ENCODE measurements at places on chromosomes 7 and 10. TPM values are rescaled to one million over a fixed set of nuclear protein-coding genes. Genes with fewer than 3 reads are reported as not detected.

DNA sequence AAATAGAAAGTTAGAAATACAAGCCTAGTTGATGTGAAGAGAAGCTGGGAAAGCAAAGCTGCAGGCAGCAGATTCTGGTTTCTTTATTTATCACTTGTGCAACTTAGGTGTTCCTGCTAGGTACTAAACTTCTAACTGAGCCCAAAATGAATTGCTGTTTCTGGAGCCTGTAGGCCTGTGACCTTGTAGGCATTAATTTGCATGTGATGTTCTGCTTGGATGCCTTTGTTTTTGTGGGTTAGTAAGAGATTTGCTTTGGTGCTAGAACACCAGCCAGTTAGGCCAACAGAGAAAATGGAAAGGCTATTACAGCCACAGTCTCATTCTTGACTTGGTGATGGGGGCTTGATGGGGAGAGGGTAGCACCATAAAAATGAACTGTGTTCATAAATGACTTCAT, 370.7 kb downstream of the PPP1R3A start:
- no peaks in the 10 kb centered on the region for H3K36me3 ChIP-seq
- no peak for DNase-seq
- H3K27me3 ChIP-seq = no peaks in the 10 kb centered on the region
- no peaks in the 10 kb centered on the region for H3K4me1 ChIP-seq
- H3K4me3 ChIP-seq = no peak overlapping the region

DNA sequence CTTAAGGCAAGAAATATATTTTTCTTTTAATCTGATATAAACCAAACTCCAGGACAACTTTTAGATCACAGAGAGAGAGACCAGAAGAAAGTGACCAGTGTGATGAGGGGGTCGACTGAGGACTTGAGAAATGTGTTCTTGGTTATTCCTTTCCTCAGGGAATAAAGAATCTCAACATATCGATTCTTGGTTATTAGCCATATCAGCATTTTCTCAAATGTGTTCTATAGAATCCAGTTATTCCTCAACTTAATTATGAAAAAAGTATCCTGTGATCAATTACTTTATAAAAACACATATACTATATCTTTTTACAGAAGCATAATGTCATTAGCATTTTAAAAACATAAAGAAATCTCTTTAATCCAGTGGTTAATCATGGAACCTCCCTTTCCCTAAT, 222.1 kb upstream of the FAM3C start:
- H3K4me3 ChIP-seq = no peak overlapping the region
- H3K36me3 ChIP-seq = no peaks in the 10 kb centered on the region
- no peaks in the 10 kb centered on the region for H3K4me1 ChIP-seq
- H3K27me3 ChIP-seq = no peaks in the 10 kb centered on the region
- H3K27ac ChIP-seq = no peak overlapping the region
- DNase-seq = no peak

- H3K4me3 ChIP-seq = no peak overlapping the region
- H3K36me3 ChIP-seq = no peaks in the 10 kb centered on the region
- no peak overlapping the region for H3K27ac ChIP-seq
- DNase-seq = peak; percentile 19
Measured at GRCh38 chr7:123645516-123645915, 10.2 kb upstream of the LMOD2 start.

GRCh38 chr10:24928163-24928562, 24.2 kb downstream of the PRTFDC1 start:
- no peaks in the 10 kb centered on the region for H3K27me3 ChIP-seq
- no peak overlapping the region for H3K4me3 ChIP-seq
- no peak for DNase-seq
- no peaks in the 10 kb centered on the region for H3K36me3 ChIP-seq
- no peak overlapping the region for H3K27ac ChIP-seq

DNA sequence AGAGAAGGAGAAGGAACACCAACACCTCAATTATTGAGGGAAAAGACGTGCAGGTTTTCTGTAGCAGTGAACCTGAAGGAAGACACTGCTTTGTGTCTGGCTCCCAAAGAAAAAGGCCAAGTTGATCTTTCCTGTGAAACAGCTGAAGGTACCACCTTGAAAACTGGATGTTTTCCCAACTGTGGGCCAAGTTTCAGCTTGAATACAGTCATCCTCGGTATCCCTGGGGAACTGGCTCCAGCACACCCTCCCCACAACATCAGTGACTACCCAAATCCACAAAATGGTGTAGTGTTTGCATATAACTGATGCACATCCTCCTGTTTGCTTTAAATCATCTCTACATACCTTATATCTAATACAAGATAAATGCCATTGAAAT, 297.0 kb upstream of the PITRM1 start:
- no peak overlapping the region for H3K4me3 ChIP-seq
- no peak for DNase-seq
- H3K4me1 ChIP-seq = peaks cover 15% of the 10 kb centered on the region
- no peaks in the 10 kb centered on the region for H3K27me3 ChIP-seq

- DNase-seq = no peak
- no peak overlapping the region for H3K4me3 ChIP-seq
- no peak overlapping the region for H3K27ac ChIP-seq
- peaks cover 11% of the 10 kb centered on the region for H3K36me3 ChIP-seq
- H3K27me3 ChIP-seq = no peaks in the 10 kb centered on the region
Measured at GRCh38 chr10:26715137-26715487, 17.6 kb downstream of the PDSS1 start.

- no peak overlapping the region for H3K4me3 ChIP-seq
- no peaks in the 10 kb centered on the region for H3K27me3 ChIP-seq
- H3K36me3 ChIP-seq = peaks cover 3% of the 10 kb centered on the region
- H3K4me1 ChIP-seq = peaks cover 27% of the 10 kb centered on the region
- no peak overlapping the region for H3K27ac ChIP-seq
Measured at GRCh38 chr10:110507346-110507745, 9.6 kb downstream of the DUSP5 start.

GRCh38 chr7:127986581-127987521, 44.4 kb downstream of the LRRC4 start:
- peaks cover 19% of the 10 kb centered on the region for H3K4me1 ChIP-seq
- DNase-seq = peak; percentile 44

- no peaks in the 10 kb centered on the region for H3K4me1 ChIP-seq
- H3K4me3 ChIP-seq = no peak overlapping the region
- no peaks in the 10 kb centered on the region for H3K27me3 ChIP-seq
- DNase-seq = no peak
- H3K36me3 ChIP-seq = no peaks in the 10 kb centered on the region
- no peak overlapping the region for H3K27ac ChIP-seq
Measured at GRCh38 chr7:81299711-81300110, 380.9 kb upstream of the SEMA3C start.

DNA sequence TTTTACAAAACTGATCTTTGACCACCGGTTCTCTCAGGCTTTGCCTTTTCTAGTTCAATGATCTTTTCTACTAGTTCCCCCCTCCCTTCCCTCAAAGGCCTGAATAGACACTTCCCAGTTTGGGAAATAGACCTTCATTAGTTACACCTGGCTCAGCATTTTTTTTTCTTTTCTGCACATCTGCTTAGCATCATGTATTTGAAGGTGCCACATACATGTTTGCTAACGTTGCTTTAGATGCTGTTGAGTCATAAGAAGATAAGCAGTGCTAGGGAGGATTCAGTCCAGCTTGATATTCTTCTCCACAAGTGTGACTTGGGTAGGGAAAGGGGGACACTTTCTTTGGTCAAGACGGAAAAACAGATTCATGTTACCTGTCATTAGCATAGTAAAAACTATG, 78.3 kb downstream of the BICC1 start:
- no peaks in the 10 kb centered on the region for H3K27me3 ChIP-seq
- peaks cover 13% of the 10 kb centered on the region for H3K4me1 ChIP-seq
- no peak for DNase-seq
- no peak overlapping the region for H3K27ac ChIP-seq
- no peaks in the 10 kb centered on the region for H3K36me3 ChIP-seq

- H3K27me3 ChIP-seq = no peaks in the 10 kb centered on the region
- H3K36me3 ChIP-seq = no peaks in the 10 kb centered on the region
- H3K4me3 ChIP-seq = no peak overlapping the region
- no peak overlapping the region for H3K27ac ChIP-seq
Measured at GRCh38 chr10:22363305-22363704, 18.0 kb downstream of the SPAG6 start.

DNA sequence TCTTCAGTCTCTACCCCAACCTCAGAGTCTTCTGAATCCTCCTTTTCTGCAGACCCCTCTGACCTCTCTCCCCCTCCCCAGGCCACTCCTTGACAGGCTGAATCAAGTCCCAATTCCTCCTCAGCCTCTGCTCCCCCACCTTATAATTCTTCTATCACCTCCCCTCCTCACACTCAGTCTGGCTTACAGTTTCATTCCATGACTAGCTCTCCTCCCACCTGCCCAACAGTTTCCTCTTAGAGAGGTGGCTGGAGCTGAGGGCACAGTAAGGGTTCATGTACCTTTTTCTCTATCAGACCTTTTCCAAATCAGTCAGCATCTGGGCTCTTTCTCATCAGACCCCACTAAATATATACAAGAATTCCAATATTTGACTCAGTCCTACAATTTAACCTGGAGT, 14.6 kb upstream of the LRRC61 start:
- H3K27me3 ChIP-seq = no peaks in the 10 kb centered on the region
- H3K36me3 ChIP-seq = no peaks in the 10 kb centered on the region
- H3K4me1 ChIP-seq = no peaks in the 10 kb centered on the region
- DNase-seq = no peak
- no peak overlapping the region for H3K4me3 ChIP-seq

DNA sequence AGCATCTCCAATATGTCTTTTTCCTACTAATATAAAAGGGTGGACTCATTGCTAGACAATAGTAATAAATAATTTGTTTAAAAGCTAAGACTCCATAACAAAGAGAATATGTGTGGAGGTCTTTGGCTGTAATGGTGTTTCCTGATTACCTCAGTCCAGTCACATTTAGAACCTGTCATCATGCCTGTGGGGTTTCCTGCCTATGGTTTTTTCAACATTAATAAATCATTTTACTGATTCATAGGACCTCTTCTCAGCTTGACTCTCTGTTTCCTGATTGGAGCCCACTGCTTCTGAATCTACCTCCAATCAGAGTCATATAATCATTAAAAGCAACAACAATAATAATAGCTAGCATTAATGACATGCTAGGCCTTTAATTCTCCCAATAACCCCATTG, 52.4 kb upstream of the GNAI1 start:
- no peaks in the 10 kb centered on the region for H3K36me3 ChIP-seq
- no peak overlapping the region for H3K27ac ChIP-seq
- no peak overlapping the region for H3K4me3 ChIP-seq
- peaks cover 2% of the 10 kb centered on the region for H3K4me1 ChIP-seq

- H3K4me1 ChIP-seq = no peaks in the 10 kb centered on the region
- peaks cover 5% of the 10 kb centered on the region for H3K36me3 ChIP-seq
- no peaks in the 10 kb centered on the region for H3K27me3 ChIP-seq
- H3K27ac ChIP-seq = peak overlapping the region; percentile 58
- no peak for DNase-seq
Measured at GRCh38 chr10:72204296-72204695, 11.5 kb upstream of the ANAPC16 start.

GRCh38 chr10:5365928-5366327, 1.2 kb downstream of the UCN3 start:
- peaks cover 5% of the 10 kb centered on the region for H3K27me3 ChIP-seq
- no peak for DNase-seq
- H3K4me3 ChIP-seq = no peak overlapping the region
- no peaks in the 10 kb centered on the region for H3K36me3 ChIP-seq

GRCh38 chr10:125128397-125129075, 31.8 kb downstream of the CTBP2 start:
- H3K4me3 ChIP-seq = no peak overlapping the region
- peak overlapping the region; percentile 7 for H3K27ac ChIP-seq
- no peaks in the 10 kb centered on the region for H3K27me3 ChIP-seq
- no peaks in the 10 kb centered on the region for H3K36me3 ChIP-seq

The DYDC2 gene
- total RNA-seq = 8.6 TPM

The CFAP46 gene
- 10.3 TPM for total RNA-seq

The PRSS37 gene
- total RNA-seq = not detected

The DOCK4 gene
- 59.2 TPM for total RNA-seq

The ZNF804B gene
- total RNA-seq = not detected

The CFAP58 gene
- 5.4 TPM for total RNA-seq

The OR2A5 gene
- not detected for total RNA-seq

The FFAR4 gene
- 0.06 TPM for total RNA-seq

The TMEM176B gene
- 39.2 TPM for total RNA-seq

The SLC13A1 gene
- total RNA-seq = not detected
